ENCODE measurements at places on chromosomes 1 and 21.

DNA sequence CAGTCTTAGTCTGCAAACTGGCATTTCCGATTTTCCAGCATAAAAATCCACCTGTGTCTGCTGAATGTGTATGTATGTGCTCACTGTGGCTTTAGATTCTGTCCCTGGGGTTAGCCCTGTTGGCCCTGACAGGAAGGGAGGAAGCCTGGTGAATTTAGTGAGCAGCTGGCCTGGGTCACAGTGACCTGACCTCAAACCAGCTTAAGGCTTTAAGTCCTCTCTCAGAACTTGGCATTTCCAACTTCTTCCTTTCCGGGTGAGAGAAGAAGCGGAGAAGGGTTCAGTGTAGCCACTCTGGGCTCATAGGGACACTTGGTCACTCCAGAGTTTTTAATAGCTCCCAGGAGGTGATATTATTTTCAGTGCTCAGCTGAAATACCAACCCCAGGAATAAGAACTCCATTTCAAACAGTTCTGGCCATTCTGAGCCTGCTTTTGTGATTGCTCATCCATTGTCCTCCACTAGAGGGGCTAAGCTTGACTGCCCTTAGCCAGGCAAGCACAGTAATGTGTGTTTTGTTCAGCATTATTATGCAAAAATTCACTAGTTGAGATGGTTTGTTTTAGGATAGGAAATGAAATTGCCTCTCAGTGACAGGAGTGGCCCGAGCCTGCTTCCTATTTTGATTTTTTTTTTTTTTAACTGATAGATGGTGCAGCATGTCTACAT, 2.5 kb upstream of the OLFML3 start:
- no peak for DNase-seq

DNA sequence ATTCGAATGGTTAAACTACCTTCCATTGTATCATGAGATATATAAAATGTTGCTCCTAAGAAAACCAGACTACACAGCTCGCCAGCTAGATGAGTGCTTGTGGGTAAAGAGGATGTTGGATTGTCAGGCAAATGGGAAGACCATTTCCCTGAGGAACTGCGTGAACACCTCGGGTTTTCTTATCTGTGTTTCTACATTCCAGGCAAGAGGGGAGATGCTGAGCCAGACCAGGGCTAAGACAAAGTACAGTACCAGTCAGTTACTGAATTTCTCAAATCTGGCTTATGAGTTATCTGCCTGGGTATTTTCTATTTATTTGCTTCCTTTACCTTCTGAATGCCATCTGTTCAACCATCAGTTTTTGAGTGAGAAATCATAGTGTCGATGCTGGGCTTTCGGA, 170.8 kb downstream of the PLA2G4A start:
- no peak for DNase-seq

DNA sequence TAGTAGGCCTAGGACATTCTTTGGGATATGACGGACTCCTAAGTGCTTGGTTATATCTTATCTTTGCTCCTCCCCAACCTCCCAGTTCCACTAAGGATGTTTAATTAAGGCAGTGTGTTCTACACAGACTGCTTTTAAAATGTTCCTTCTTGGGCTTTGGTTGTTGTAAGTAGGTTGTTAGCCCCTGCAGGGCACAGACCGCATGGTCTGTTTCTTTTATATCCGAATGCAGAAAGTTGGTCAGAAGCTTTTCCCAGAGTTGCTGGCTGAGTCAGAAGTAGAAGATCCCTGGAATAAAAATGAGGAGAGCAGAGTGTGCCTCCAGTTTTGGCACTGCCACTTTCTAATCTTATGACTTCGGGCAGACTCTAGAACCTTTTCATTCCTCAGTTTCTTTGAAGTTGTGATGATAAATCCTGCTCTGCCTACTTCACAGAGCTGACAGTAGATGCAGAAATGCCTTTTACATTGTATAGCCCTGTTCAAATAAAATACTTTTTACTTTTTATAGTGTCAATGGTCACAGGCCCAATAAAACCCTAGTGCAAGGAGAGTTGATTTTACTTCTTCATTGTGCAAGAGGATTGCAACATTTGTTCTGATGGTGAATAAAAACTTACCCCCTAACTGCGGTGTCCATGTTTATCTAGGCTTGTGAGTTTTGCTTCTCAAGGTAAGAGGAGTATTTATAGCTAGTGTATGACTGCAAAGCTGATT, 18.4 kb downstream of the FMN2 start:
- DNase-seq, result no peak

DNA sequence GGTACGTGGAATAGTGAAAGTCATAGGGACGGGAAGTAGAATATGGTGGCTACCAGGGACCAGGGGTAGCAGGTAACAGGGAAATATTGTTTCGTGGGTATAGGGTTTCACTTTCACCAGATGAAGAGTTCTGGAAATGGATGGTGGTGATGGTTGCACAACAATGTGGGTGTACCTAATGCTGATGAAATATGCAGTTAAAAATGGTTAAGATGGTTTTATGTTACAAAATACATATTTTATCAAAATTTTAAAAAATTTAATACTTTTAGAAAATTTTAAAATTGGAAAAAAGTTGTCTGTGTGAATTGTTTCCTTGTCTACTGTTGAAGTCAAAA, 55.5 kb upstream of the TLR5 start:
- DNase-seq, result no peak
